ENCODE measurements at places on chromosomes 12 and 14. TPM values are rescaled to one million over a fixed set of nuclear protein-coding genes. Genes with fewer than 3 reads are reported as not detected.
A peak's percentile ranks its signal among the peaks of the same experiment; 100 is the strongest.

DNA sequence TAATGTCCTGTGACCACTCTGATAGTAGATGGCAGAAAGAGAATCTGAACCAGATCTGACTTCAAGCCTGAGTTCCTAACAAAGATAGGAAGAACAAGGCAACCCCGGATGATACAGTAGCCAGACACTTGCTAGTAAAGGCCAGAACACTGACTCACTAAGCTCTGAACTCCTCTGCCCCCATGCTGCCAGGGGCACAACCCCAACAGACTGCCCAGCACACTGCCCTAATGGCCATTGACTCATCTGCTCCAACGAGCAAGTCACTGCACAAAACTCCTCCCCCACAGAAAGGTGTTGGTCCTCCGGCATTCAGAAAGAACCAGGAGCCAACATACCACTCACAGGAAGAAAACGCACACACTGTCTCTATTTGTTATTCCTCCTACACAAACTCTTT lies 179.6 kb upstream of the NUDT4 start:
- DNase-seq = no peak

- DNase-seq = no peak
Measured at GRCh38 chr14:100803226-100803625, 22.7 kb upstream of the MEG3 start.

DNA sequence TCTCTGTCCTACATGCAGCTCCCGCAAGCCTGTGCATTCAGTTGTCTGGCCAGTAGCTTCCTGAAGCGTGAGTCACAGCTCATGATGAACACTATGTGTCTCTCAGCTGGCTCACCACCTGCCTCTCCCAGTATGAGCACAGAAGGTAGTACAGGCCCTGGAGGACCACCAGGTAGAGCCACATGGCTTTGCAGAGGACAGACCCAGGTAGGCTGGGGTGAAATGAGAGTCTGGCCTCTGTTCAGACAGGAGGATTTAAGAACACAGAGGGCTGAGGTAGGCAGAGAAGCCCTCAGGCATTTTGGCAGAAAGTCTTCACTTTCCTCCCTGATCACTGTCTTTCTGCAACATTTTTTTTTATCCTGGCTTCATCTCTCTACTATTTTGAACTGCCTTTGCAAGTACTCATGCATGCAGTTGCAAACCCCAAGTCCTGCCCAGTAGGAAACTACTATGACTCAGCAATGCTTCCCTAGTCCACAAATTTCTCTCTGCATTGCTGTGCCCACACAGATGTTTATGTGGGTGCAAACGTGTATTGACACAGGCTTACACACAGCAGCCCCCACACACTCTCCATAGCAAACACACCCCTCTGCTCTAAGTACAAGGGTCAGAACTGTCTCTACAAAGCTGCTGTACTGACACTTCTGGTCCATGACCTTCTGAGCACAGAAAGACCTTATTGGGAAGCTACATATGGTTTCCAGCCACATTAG lies 7.2 kb upstream of the SDR9C7 start:
- DNase-seq = no peak

GRCh38 chr12:93825931-93826555 lies 148.9 kb downstream of the CRADD start:
- DNase-seq = peak; percentile 97

DNA sequence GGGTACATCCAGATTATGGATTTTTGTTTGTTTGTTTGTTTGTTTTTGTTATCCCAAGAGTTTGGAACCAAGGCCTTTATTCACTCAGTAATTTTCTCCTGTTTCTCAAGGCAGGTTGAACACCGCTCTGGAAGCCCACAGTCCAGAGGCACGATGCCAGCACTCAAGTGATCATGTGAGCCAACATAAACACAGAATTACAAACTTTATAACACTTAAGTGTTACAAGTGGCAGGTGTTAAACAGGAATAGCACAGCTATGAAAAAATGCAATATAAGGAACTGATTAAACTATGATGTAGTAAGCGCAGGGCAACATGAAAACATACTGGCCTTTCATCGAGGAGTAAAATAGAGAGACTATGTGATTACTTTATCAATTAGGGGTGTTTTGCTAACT lies 1885.8 kb upstream of the SEL1L start:
- no peak for DNase-seq

CMA1 gene
- 0.69 TPM for total RNA-seq
